Lung microvascular endothelial cell (primary cell): ENCODE measurements at places on chromosomes 1 and 21.

GRCh38 chr1:154301582-154301981 is 19.3 kb upstream of the AQP10 start:
- DNase-seq, result no peak

GRCh38 chr21:40733024-40733397 is 113.9 kb downstream of the DSCAM start:
- no peak for DNase-seq

GRCh38 chr1:244918421-244919319 is 54.3 kb upstream of the HNRNPU start:
- peak; percentile 20 for DNase-seq

GRCh38 chr1:30812076-30812475 is 54.5 kb upstream of the LAPTM5 start:
- no peak for DNase-seq

GRCh38 chr1:221418346-221418745 is 323.5 kb downstream of the DUSP10 start:
- DNase-seq, result no peak
